ENCODE measurements at places on chromosomes 2 and 18. TPM values are rescaled to one million over a fixed set of nuclear protein-coding genes. Genes with fewer than 3 reads are reported as not detected.

The BOLL gene
- total RNA-seq = not detected

The HTRA2 gene
- total RNA-seq = 30.8 TPM

The METTL4 gene
- 15.2 TPM for total RNA-seq

The DSC3 gene
- total RNA-seq = not detected

The DPP10 gene
- total RNA-seq = not detected

- no peak for DNase-seq
Measured at GRCh38 chr2:211944572-211944971, 594.0 kb downstream of the ERBB4 start.

DNA sequence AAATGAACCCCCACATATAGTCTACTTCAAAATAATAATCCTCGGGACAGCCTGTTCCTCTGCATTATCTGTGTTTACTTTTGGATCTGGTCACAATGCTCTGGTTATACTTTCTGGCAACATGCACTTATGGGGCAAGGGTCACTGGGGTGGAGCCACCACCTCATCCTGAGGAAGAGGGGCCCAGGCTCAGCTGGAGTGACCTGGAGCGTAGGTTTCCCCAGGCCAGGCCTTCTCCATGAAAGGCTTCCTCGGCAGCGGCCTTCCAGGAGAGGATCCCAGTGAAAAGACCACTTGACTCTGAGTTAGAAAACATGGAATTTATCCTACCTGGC is 237.4 kb downstream of the SETBP1 start:
- no peak for DNase-seq

DNA sequence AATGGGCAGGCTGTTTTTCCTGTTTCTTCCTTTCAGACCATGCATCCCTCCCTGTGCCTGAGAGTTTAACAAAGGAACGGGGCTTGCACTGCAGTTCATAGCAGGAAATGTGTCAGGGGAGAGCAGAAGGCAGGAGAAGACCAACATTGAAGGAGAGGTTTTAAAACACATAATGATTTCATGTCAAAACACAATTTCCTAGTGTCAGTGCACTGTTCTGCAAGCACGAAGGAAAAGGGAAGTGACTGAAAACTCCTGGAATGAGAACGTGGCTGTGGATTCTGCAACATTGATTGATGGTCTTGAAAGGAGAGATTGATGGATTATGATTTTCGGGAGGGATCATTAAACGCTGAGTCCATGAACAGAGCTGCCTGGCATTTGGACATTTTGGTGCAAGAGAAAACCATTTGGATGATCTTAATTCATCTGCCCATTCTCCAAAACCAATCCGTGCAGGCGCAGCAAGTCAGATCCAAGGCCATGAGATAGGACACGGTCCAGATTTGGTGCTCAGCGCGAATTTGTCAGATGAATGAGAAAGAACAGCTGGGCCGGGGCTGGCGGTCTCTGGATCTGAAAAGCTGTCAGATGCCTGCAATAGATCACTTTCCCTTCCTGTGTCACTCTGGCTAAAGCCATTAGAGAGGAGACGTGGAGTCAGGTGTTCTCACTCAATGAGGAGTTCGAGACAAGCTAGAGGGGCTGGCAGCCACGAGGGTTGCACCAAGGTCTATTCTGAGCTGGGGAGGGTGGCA is 38.4 kb downstream of the C1QL2 start:
- peak; percentile 26 for DNase-seq

GRCh38 chr18:76454418-76454817 is 40.6 kb downstream of the ZNF516 start:
- no peak for DNase-seq

DNA sequence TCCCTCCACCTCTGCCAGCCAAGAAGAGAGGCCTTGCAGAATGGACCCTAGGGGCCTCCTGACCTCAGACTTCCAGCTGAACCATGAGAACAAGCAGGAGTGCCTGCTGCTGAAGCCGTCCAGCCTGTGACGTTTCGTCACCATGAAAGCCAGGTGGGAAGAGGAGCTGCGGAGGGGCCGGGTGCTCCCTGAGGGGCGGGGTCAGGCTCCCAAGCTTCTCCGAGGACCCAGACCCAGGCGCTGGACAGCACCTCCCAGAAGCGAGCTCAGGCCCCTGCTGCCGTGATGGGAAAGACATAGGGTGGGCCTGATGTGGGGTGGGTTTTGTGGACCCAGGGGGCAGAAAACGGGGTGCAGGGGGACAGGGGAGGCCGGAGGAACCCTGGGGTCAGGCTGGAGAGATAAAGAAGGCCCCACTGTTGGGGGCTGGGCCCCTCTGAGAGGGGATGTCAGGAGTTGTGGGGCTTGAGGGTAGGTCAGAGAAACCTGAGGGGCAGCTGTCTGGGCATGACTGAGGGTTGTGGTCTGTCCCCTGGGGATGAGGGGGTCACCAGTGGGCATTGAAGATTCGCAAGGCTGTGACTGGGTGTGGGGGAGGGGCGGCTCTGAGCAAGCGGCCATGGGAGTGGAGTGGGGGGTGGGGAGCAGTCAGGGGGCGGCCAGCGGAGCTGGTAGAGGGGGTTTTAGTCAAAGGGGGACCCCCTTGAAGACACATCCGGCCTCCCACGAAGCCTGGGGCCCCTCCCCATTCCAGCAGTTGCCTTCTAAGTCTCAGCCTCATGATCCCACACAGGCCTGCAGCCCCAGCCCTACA is 73.4 kb upstream of the ODC1 start:
- peak; percentile 65 for DNase-seq

DNA sequence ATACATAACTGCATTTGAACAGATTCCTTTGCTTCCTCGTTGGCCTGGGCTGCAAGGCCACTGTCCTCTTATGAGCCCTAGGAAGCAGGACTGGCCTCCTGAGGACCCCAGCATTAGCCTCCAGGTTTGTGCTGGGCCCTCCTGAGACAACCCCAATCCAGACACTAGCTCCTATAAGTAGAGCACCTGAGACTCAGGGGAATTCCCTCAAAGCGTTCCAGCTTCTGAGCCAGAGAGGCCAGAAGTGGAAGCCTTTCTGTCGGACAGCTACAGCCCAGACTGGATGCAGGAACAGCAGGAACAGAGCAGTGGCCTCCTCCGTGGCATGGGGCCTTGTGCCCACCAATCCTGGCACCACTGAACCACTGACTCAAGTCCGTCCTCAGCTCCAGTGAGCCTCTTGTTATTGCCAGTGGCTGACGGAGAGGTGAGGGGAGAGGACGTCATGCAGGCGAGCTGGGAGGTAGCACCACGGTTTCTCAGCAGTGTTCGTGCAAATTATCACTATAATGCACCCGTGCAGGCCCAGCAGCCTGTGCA is 67.2 kb downstream of the NPAS2 start:
- no peak for DNase-seq

DNA sequence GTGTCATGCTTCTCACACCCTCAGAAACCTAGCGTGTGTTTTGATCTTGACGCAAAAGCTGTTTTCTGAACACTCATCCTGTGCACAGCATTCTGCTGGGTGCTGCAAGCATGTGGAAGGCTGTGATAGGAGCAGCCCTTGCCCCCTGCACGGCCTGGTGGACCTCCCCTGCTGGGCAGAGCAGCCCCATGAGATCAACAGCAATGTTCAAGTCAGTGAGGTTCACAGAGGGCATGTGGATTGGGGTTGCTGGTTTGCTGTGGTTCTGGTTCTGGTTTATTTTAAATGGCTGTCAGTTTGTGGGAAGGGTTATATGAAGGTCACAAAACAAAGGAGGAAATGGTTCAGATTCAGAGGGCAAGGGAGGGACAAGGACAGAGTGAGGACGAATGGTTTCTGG is 71.3 kb downstream of the SOWAHC start:
- DNase-seq = no peak

DNA sequence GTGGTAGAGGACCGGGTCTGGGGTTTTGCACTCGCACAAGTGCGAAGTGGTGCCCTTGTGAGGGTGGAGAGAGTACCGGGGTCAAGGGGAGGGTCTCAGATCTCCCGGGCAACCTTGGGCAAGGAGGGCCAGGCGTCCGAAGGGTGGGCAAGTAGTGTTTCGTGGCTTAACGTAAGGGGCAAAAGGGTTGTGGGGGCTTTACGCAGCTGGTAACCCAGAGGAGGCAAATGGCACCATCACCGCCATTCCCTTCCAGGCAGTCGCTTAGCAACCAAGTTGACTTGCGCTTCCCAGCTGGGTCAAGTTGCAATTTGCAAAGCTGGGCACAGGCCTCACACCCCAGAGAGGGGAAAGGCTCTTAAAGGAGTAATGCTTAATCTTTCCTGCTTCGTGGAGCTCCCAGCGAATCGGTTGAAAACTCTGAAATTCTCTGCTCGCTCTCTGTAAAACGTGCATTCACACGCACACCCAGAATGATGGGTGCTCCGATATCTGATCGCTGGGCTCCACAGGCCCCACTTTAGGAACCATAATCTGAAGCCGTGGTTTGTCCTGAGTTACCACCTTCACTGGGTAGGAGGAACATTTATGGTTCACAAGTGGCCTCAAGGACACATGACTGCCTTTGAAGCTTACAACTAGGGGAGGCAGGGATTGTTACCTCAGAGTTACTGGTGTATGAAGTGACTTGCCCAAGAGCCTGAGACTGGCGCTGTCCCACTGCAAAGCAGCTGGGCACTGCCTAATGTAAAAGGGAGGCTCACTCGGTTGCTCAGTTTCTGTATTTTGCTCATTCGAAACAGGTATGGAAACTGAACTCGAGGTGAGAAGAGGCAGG is 127.9 kb downstream of the UXS1 start:
- peak; percentile 88 for DNase-seq

- DNase-seq = no peak
Measured at GRCh38 chr2:118241128-118241527, 152.9 kb downstream of the INSIG2 start.

DNA sequence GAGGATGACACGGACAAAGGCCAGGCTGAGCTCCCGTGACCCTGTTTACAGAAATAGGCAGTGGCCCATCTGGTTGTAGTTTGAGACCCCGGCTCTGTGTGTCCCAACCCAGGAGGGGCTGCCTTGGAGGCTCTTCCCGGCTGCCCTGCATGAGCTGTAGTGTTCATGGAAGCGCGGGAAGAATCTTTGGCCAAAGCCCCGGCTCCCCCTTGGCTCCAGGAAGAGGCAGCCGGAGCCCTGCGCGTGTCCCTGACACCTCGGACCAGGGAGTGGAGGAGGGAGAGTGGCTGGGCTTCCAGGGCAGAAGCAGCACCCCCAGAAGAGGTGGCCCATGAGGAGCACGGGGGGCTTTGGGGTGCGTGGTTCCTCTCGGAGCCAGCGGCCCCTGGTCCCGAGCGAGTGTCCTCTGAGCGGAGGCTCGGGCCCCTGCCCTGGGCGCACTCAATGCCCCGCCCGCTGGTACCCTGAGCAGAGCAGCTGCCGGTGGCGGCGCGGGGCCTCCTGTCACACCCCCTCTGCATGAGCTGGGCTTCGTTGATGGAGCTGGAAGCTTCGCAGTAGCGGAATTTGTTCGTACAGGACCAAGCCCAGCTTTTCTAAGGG is 21.7 kb downstream of the GPR35 start:
- DNase-seq = no peak

DNA sequence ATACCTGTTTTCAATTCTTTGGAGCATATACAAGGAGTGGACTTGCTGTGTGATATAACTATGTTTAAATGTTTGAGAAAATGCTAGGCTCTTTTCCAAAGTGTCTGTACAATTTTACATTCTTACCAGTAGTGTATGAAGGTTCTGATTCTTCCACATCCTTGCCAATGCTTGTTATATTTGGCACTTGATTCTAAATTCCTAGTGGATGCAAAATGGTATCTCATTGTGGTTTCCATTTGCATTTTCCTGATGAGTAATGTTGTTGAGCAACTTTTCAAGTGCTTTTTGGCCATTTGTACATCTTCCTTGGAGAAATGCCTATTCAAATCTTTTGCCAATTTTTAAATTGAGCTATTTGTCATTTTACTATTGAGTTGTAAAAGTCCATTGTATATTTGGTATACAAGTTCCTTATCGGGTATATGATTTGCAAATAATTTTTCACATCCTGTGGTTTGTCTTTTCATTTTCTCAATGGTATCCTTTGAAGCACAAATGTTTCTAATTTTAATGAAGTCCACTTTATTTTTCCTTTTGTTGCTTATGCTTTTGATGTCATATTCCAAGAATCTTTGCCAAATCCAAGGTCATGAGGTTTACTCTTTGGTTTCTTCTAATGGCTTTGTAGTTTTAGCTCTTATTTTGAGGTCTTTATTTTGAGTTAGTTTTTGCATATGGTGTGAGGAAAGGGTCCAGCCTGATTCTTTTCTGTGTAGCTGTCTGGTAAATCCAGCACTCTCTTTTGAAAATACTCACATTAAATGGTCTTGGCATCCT is 33.2 kb upstream of the CWC22 start:
- DNase-seq = no peak

- DNase-seq = no peak
Measured at GRCh38 chr2:46837704-46838103, 77.9 kb downstream of the MCFD2 start.

DNA sequence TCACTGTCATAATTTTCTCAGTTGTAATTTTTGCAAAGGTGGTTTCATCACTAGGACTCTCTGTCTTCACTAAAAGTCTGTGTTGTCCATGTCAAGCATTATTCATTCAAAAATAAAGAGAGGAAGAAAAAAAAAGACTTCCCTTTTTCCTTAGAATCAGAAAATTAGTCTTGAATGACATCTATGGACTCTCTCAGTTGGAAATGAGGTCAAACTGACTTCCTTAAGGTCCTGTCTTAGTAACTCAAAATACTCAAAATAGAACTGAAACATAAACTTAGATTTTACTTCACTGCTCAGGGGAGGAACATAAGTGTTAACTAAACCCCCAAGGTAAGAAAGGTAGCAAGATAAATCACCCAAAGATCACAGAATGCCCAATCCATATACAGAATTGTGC is 2.2 kb upstream of the ZNF407 start:
- no peak for DNase-seq

- DNase-seq = no peak
Measured at GRCh38 chr2:120828829-120829632, 93.4 kb downstream of the GLI2 start.

DNA sequence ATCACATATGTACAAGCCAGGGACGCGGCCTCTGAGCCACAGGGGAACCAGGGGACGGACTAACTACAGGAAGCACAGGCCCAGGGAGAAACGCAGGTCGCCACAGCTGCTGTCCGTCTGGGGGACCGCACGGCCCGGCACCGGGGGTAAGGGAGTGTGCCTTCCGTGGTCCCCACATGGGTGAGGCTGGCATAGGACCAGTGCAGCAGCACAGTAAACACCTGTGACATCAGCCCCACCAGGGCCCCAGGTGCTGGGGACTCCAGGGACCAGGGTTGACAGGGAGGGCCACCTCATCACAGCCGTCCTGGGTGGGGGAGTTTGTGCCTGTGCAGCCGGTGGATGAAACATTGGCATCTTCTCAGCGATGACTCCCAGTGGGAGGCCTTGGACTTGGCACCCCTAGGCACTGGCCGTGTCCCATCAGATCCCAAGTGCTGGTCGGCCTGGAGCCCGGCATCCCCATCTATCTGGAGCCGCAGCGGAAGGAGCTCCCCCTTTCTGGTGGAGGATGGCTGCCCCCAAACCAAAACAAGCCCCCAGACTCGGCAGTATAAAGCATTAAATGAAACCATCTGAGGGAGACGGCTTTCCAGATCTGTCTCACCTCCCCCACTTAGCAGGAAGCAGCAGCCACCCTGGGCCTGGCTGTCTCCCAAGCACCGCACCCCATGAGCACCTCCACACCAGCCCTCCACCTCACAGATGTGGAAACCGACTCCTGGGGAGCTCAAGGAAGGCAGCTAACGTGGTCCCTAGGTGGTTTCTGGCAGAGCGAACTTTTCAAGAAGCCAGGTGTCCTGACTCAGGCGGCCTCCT is 22.5 kb downstream of the AQP12A start:
- no peak for DNase-seq

GRCh38 chr18:62420151-62420512 is 95.0 kb downstream of the TNFRSF11A start:
- DNase-seq = no peak

All from kidney (tissue), 22 donors.